ENCODE measurements at places on chromosomes 7 and 10.

DNA sequence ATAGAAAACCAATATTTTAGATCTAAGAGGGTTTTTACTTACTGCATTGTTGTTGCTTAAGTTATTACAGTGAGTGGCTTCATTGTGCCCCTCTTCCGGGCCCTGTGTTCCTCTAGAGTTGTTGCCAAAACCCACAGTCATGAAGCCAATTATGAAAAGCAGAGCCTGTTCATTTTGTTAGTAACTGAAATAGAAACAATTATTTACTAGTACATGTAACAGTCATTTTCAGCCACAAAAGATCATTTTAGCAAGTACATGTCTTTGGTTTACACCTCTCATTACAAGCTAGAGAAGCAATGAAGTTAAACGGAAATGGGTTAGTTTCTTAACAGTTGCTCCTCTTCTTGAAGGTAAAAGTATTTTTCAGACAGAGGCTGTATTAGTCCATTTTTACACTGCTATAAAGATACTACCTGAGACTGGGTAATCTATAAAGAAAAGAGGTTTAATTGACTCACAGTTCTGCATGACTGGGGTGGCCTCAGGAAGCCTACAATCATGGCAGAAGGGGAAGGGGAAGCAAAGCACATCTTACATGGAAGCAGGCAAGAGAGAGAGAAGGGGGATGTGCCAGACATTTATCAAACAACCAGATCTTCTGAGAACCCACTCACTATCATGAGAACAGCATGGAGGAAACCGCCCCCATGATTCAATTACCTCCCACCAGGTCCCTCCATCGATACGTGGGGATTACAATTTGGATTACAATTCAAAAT, 380.5 kb downstream of the SFMBT2 start:
- DNase-seq = no peak

GRCh38 chr7:158295966-158296797, 291.4 kb downstream of the PTPRN2 start:
- no peak for DNase-seq

DNA sequence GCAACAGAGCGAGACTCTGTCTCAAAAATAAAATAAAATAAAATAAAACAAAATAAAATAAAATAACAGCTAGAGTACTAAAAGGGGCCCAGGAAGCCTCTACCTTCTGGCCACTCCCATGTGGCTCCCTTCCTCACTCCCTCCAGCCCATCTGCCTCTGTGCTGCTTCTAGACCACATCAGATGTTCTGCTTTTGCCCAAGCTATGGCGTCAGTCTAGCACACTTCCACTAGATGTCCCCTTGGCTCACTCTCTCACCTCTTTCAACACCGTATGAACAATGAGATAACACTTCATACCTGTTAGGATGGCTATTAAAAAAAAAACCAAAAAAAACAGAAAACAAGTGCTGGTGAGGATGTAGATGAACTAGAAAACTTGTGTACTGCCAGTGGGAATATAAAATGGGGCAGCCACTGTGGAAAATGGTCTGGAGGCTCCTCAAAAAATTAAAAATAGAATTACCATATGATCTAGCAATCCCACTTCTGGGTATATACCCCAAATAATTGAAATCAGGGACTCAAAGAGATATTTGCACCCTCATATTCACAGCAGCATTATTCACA, 132.3 kb downstream of the ARHGAP22 start:
- no peak for DNase-seq

GRCh38 chr7:123096434-123096833, 100.9 kb upstream of the TAS2R16 start:
- DNase-seq = no peak

DNA sequence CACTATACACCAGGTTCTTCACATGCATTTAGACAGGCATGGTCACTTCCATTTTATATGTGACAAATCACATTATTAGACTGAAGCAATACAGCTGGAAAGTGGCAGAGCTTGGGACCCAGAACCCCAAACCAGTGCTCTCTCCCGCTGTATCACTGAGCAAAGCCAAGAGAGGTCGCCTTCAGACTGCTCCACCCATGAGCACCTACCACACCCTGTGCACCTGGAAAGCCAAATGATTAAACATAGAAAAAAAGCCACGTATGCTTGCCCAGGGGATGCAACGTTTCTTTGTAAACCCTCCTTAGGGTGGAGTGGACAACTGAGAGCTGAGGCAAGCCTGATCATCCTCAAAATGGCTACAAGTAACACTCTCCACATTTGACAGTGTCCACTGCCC, 72.5 kb downstream of the CCDC6 start:
- DNase-seq = no peak

DNA sequence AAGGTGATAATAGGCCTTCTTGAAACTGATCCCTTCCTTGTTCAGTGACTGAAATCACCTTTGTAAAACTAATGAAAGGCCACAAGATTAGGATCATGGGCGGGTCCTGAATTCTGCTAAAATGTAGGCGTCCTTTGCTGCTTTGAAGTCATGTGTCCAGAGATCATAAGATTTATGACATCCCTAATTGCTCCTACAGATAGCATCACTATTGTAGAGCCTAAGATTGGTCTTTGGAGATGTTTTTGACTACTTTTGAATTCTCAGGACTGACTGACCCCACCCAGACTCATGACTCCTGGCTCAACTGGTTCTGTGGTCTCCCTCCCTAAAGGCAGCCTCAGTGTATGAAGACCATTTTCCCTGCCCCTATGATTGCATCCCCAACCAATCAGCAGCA, 322.6 kb upstream of the SEMA3D start:
- no peak for DNase-seq

GRCh38 chr10:49072166-49072885, 43.0 kb downstream of the VSTM4 start:
- DNase-seq = no peak

DNA sequence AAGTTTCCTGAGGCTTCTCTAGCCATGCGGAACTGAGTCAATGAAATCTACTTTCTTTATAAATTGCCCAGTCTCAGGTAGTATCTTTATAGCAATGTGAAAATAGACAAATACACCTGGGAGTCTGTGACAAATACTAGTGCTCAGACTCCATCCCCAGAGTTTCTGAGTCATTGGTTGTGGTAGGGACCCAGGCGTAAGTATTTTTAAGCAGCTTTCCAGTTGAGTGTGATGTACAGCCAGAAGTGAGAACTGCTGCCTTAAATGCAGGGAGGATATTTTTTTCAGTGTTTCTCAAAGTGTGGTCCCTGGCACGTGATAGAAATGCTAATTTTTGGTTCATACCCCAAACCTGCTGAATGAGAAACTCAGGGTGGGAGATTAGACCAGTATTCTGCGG, 121.7 kb downstream of the SORCS3 start:
- DNase-seq = no peak

- DNase-seq = no peak
Measured at GRCh38 chr10:26780106-26780792, 80.5 kb downstream of the ABI1 start.

- no peak for DNase-seq
Measured at GRCh38 chr10:88218362-88218761, 354.9 kb downstream of the PTEN start.

- DNase-seq = no peak
Measured at GRCh38 chr7:30708983-30709382, 26.7 kb upstream of the CRHR2 start.

DNA sequence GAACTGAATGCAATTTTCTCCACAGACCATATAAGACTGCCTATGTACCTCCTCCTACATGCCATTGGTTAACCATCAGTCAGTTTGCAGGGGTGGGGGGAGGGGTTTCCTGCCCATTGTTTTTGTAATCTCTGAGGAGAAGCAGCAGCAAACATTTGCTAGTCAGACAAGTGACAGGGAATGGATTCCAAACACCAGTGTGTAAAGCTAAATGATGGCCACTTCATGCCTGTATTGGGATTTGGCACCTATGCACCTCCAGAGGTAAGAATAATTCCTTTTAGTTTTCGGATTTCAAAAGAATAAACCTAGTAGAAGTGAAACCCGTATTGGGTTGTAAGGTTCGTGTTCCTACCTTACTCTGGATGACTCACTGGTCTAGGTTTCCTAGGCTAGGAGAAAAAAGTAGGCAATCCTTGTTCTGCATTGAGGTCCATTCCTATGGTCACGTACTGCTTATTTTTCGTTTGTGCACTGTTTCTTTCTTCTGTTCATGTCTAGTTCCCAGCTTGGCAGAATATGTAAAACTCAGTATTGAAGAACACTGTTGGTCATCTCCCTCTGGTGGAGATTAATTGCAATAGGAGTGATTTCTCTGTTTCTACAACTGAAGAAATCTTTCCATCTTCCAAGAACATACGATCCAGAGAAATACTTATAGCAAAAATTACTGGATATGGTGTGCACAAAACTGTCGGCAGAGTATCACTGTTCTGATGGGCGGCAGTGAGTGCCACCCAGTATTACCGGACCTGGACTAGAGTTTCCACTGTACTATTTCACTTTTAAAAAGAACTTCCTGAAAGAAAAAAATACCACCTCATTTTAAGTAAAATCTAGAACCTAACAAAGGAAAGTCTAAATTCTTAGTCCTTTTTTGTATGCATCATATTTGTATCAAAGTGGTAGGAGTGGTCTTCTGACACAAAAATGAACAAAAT, at the start of gene AKR1C3:
Gene AKR1C3, plus strand, starts transcription at position 150 of the 941 bp plus-strand sequence. Its CDS starts 31 bp downstream, at position 181.
- no peak for DNase-seq

DNA sequence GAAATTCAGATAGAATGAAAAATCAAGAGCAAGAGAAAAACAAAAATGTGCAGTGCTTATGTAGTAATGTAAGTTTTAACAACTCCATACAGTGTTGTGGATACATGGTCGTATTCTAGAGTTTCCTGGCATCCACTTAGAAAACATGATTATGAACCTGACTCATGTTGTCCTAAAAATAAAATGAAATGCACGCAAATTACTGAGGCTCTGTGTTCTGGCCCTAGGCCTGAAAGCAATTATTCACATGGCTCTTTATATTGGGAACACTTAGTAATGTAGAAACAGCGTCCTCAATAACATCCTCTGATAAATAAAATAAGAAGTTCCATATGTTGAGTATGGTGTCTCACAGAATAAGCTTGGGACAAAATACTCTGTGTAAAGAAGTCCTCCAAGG, 200.2 kb upstream of the SEMA3E start:
- no peak for DNase-seq

- DNase-seq = no peak
Measured at GRCh38 chr10:101031796-101032636, 982 bp downstream of the SFXN3 start.

DNA sequence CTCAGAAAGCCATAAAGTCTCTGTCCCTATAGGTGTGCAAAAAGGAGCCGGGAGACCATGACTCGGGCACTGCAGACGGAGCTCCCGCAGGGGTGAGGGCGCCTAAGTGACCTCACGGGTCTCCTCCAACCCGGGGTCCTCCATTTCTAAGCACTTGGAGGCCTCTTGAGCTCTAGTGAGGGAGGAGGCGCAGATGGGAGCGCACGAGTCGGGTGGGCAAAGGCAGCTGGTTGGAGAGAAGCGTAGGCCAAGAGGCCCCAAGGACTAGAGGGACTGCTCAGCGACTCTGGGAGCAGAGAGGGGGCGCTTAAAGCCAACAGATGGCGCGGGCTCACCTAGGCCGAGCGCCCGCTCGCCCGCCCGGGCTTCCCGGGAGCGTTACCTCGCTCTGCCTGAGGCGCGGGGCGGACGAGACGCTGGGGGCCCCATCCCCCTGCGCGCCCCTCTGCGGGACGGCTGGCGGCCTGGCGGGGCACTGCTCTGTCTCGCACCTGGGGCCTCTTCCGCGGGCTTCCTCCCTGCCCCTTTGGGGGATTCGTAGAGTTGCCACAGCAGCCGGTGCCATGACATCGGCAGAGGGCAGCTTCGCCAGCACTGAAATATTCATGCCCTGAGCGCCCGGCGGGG, 523 bp upstream of the CDH23 start:
- DNase-seq = no peak

DNA sequence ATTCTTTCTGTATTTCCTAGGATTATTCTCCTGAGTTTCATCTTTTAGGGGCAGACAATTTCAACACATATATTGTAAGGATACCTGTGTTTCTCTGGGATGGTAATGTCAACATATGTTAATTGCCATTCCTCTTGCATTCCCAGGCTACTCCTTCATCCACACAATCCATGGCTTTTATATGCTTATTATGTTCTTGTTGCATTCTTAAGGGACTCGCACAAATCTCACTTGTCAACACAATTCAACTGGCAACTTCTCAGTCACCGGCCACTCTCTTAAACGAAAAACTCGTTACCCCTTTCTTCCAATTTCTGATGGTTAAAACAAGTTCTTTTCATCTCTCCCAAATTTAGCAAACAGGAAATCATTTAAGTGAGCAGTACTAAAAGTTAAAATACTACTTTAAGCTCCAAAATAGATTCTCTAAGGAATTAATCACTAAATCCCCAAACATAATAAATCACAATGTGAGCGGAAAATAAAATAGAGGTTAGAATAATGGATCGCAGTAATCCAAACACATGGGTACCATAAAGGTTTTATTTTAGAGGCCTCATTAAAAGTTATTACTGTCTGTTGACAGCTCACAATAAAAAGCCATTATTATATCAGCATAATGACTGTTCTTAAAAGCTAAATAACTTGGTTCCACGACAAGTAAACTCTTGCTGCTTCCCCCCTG, 223.2 kb downstream of the ELMO1 start:
- DNase-seq = no peak

GRCh38 chr7:150945853-150946420, 32.2 kb downstream of the KCNH2 start:
- no peak for DNase-seq

DNA sequence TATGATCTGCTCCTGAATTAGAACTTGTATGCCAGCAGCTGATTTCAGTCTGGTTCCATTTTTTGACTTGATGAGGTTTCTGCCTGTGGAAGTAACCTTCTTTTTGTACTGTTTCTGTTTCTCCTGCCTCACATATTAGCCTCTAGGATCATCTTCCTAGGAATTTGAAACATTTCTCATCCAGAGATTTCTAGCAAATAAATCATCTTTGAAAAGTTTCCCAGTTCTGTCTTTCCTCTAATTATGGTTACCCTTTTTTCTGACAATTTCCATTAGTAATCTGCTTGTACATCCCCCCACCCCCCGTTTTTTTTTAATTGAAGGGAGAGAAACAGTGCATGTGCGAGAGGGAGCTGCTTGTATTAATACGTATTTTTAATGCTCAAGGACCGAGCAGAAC, 92.2 kb downstream of the NRF1 start:
- DNase-seq = no peak

- no peak for DNase-seq
Measured at GRCh38 chr10:43360086-43360485, 11.3 kb upstream of the FXYD4 start.

DNA sequence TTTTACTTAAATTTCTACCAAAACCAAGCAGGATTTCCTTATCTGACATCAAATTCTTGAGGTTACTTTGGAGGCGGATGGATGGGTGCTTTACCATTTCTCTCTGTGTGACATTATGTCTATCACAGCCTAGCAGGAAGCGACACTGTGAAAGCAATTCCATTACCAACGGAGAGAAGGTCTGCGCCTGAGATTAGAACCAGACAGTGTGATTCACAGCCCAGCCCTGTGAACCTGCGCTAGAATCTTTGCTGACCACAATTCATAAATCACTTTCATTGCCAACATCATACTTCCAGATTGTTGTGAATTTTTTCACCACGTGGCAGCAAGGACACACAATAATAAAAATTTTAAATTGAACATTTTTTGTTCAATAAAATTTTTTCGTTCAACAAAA, 126.5 kb downstream of the CUBN start:
- DNase-seq = no peak

- no peak for DNase-seq
Measured at GRCh38 chr10:7512487-7512886, 101.7 kb upstream of the SFMBT2 start.

Measured in Panc1 (cell line).